ENCODE measurements at places on chromosomes 6 and 20. TPM values are rescaled to one million over a fixed set of nuclear protein-coding genes. Genes with fewer than 3 reads are reported as not detected.

Gene SLC26A8
- 0.10 TPM for total RNA-seq

Gene SNRPB2
- 121 TPM for total RNA-seq

Gene OLIG3
- total RNA-seq = not detected

Gene CNR1
- 1.9 TPM for total RNA-seq

Gene LY6G5C
- total RNA-seq = 1.3 TPM

Gene SCUBE3
- total RNA-seq = 0.05 TPM

Gene TRAPPC3L
- not detected for total RNA-seq

Gene CTCFL
- not detected for total RNA-seq

Gene FAXC
- total RNA-seq = 7.3 TPM

Gene SLC17A3
- 1.1 TPM for total RNA-seq

Gene HLA-A
- total RNA-seq = 128 TPM

Gene BMP2
- 0.30 TPM for total RNA-seq

Gene EBF4
- total RNA-seq = 2.7 TPM

Gene VTA1
- total RNA-seq = 46.0 TPM

Gene E2F1
- total RNA-seq = 22.3 TPM

Gene PRICKLE4
- total RNA-seq = 1.2 TPM

Gene ZNF318
- total RNA-seq = 5.0 TPM

Gene PCK1
- total RNA-seq = 0.06 TPM

Gene APOBEC2
- total RNA-seq = not detected

Gene KCNQ2
- 0.51 TPM for total RNA-seq

Gene RAMACL
- total RNA-seq = 0.10 TPM

All from A549 treated with Hydrocortisone at 1 μM for 4 hours (cell line).